ENCODE measurements at places on chromosomes 7 and 10.

GRCh38 chr10:77357185-77357584 is 280.4 kb downstream of the KCNMA1 start:
- DNase-seq, result no peak

- DNase-seq, result no peak
These were observed 46.3 kb downstream of the CUL2 start for GRCh38 chr10:35043796-35044344.

DNA sequence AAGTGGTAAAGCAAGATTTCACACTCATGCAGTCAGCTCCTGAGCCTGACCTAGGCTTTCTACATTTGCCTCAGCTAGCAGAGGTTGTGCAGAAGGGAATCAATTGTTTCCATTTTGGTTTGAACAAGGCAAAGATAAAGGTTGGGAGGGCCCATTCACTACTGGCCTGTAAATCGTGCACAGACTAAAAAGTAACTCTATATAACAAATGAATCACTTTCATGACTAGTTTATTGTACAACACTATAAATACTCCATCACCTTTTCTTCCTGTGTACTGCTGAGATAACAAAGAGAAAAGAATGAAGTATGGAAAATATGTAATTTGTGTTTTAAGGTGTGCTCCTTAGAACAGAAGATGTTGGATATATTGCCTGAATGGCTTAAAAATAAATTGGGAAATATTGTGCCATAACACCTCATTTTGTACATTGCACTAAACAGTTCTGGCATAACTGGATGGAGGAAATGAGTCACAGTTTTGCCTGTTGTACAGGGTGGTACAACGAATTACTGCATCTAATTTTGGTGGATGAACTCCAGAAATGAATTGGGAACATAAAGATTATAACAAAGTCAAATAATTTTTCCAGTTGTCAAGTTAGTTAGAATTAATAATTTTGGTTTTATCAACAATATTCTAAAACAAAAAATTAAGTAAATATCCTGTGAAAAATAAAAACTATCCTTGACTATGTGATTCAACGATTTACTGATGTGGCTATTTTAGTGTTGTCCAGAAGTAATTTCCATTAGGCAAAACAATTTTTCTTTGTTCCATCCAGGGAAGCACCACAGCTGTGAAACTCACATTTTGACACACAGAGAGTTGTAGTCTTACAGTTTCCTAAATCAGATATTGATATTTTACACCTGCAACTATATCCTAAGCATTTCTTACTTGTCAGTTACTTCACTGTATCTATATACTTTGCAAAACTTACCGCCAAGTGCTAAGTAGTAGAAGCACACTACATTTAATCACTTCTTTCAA is 18.0 kb downstream of the SEMA3C start:
- DNase-seq, result no peak

DNA sequence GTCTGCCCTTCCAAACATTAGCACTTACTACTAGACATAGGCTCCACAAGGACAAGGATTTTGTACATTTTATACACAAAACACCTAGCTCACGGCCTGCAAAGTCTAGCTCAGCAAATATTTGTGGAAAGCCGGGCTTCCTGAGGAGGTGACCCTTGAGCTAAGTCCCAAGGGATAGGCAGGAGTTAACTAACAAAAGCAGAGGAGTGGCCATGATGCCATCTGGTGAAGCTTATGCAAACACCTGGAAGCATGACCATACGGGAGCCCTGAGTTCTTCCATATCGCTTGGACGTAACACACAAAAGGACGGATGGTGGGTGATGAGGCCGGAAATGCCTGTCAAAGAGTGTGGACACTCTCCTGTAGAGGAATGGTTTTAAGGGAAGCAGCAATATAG is 25.9 kb upstream of the YAE1 start:
- peak; percentile 25 for DNase-seq

- no peak for DNase-seq
These were observed 45.9 kb downstream of the RAMP3 start for GRCh38 chr7:45203459-45203858.

- no peak for DNase-seq
These were observed 2.1 kb downstream of the ARL3 start for GRCh38 chr10:102712089-102712488.

DNA sequence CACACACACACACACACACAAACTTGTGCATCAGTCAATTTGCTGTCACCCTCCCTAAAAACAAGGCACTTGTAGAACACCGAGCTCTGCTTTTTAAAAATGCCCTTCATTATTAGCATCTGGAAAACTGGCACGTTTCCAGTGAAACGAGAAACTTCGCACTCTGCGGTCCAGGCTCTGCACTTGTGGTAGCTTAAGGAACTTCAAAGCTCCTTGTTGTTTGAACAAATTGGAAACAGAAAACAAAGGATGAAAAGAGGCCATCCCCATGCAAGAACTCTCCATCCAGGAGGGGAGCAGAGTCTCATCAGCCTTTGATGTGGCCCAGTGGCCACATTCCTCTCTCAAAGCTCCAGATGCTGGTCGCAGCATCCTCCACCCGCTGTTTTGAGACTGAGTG is 105.1 kb downstream of the C10orf90 start:
- DNase-seq, result no peak

DNA sequence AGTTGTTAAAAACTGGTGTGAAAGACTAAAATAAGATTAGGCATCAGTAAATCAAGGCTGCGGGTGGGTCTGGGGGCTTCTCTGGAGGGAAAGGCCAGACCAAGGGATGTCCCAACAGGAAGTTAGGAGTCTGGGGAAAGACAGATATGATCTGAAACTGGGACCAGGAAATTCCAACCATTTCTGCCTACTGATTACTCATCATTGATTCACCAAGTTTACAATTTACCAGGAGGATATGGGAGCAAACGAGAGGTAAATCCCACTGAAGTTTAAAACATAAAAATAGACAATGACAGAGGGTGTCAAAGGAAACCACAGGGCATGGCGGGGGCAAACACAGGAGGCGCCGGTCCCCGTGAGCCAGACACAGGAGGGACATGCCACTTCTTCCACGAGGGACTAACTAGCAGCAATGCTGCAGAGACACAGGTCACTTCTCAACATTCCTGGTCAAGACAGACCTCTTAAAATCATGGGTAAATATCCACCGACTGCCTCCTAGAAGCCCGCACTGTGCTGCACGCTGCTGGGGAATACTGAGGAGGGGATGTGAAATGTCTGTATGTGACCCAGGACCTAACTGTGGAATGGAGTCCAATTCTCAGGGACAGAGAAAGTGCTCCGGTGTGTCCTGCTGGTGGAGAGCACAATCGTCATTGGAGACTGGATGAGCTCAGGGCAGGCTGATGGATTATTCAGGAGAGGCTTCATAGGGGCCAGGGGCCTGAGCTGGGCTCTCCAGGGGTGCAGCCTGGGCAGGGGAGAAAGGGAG is 153.4 kb upstream of the KLF14 start:
- DNase-seq, result no peak

DNA sequence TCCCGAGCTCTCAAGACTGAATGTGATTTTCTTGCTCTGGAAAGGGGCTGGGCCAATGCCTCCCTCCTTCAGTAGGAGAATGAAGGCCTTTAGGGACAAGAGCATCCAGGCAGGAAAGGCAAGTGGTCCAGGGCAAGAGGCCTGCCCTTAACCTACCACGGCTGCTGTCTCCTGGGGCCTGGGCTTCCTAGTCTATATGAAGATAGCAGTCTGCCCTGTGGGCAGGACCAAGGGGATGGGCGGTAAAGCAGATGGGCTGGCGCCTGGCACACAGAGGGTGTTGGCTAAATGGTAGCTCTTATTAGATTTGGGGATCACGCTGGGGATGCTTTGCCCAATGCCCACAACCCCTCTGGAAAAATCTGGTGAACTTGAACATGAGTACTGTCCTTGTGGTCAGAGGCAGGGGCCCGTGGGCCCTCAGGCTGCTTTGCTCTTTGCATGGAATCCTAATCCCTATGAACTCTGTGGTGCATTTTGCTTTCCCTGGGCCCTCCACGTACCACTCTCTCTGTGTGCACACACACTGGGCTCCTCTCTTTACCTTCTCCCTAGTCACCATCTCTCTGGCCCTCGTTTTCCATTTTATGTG is 20.3 kb downstream of the CHAT start:
- DNase-seq, result no peak

GRCh38 chr7:74236284-74236683 is 17.9 kb downstream of the RFC2 start:
- DNase-seq, result no peak

DNA sequence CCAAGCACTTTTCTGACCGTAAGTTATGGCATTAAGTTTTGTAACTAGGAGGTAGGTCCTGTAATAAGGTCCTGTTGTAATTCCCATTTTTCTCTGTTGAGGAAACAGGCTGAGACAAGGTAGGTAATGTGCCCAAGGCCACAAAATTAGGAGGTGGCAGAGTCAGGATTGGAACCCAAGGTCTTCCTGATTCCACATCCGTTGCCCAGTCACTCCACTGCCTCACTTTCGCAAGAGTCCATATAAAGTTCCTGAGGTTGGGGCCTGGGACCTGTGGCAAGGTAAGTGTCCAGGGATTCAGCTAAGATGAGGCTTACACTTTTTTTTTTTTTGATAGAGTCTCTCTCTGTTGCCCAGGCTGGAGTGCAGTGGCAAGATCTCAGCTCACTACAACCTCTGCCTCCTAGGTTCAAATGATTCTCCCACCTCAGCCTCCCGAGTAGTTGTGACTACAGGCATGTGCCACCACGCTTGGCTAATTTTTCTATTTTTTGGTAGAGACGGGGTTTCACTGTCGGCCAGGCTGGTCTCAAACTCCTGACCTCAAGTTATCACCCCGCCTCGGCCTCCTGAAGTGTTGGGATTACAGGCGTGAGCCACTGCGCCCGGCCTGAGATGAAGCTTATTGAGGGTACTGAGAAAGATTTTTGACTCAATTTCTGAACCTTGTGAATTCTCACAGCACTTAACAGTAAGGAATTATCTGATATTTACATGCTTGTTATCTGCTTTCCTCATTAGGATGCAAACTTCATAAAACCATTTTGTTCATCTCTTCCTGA is 20.3 kb upstream of the GNA12 start:
- DNase-seq, result no peak

DNA sequence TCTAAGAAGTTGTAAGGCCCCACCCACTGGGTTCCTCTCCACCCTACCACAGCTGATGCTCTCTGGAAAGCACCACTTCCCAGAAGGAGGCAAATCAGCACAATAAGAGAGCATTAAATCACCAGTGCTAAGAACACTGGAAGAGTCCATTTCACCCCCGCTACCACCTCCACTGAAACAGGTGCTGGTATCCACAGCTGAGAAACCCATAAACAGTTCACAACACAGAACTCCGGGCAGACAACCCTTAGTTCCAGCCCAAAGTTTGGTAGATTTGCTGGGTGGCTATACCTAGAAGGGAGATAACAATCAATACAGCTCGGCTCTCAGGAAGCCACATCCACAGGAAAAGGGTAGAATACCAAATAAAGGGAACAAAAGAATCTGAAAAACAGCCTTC is 34.1 kb downstream of the ZNF680 start:
- DNase-seq, result no peak

- no peak for DNase-seq
These were observed 48.6 kb upstream of the STRIP2 start for GRCh38 chr7:129385598-129385997.

DNA sequence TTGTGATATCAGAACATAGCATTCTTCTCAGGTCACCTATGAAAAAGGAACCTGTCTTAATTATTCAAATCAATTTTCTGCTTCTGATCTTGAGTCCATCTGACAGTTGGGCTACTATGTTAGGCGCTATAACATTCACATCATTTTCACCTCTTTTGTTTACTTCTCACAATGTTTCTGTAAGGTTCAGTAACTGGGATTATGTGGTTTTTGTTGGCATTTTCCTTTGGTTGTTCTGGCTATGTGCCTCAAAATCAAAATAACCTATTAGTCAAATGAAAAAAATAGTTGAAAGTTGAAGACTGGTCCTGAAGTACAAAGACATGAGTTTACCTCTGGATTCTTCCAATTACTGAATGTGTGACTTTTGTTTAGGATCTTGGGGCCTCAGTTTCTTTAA is 221.3 kb upstream of the SMIM30 start:
- no peak for DNase-seq

DNA sequence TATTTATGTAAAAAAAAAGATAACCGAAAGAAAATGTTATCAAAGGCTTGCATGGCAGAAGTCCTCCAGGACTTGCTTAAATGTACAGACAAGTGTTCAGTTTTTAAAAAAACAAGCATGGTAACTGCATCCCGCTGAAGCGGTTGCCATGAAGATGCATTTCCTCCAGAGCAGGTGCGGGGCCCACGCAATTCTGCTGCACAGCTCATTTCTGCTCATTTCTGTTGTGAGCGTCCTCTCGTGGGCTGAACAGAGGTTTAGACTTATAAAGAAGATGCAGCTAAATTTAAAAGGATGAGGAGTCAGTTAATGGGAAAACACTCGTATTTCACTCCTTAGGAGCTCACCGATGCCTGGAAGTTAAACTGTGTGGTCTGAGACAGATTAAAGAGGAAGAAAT is 247.6 kb downstream of the DNAJB6 start:
- no peak for DNase-seq

GRCh38 chr10:52757773-52758172 is 14.8 kb downstream of the MBL2 start:
- DNase-seq, result no peak

DNA sequence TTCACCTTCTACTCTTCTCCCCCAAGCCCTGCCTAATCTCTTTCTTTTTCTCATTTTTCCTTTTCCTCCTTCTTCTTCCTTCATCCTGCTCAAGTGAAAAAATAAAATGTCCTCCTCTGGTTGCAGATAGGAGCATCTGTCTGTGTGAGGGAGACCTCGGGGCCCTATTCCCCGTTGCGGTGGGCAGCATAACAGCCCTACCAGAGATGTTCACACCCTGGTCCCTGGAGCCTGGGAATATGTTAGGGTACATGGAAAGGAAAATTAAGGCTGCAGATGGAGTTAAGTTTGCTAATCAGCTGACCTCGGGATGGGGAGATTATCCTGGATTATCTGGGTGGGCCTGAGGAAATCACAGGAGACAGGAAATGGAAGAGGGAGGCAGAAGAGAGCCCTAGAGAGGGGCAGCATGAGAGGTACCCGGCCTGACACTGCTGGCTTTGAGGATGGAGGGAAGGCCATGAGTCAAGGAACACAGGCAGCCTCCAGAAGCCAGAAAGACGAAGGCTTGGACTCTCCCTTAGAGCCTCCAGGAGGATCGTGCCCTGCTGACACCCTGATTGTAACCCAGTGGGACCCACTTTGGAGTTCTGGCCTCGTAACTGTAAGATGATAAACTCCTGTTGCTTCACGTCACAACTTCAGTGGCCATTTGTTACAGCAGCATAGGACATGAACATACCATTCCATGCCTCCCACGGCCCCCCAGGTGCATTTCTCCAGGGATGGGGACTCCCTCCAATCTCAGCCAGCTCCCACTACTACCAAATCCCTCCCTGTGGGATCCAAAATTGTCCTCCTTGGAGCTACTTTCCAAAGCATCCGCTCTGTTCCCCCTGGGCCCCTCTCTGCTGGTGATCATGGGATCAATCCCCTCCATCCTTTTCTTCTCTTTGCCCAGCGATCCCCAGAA is 39.0 kb upstream of the ZMIZ1 start:
- peak; percentile 12 for DNase-seq
